ENCODE measurements at places on chromosomes 1 and 21. TPM values are rescaled to one million over a fixed set of nuclear protein-coding genes. Genes with fewer than 3 reads are reported as not detected.

DNA sequence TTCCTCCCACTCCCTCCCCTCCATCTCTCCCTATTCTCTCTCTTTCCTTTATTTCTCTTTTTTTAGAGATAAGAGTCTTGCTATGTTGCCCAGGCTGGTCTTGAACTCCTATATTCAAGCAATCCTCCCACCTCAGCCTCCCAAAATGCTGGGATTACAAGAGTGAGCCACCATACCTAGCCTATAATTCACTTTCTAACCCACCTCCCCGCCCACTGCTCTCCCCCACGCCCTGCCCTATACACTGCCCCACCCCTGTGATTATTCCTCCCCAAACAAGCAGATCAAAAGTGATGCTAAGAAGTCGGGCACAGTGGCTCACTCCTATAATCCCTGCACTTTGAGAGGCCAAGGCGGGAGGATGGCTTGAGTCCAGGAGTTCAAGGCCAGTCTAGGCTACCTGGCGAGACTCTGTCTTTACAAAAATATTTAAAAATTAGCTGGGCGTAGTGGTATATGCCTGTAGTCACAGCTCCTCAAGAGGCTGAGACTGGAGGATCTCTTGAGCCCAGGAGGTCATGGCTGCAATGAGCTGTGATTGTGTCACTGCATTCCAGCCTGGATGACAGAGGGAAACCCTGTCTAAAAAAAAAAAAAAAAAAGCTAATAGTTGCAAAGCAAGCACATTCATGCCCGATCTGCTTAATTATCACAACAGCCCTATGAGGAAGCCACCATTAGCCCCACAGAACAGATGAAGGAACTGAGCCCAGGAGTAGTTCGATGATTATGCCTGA, 12.8 kb upstream of the E2F2 start:
- peaks cover 4% of the 10 kb centered on the region for H3K4me1 ChIP-seq
- DNase-seq, result peak; percentile 25
- no peak overlapping the region for H3K27ac ChIP-seq
- H3K36me3 ChIP-seq, result no peaks in the 10 kb centered on the region
- no peaks in the 10 kb centered on the region for H3K27me3 ChIP-seq

The OR2T2 gene
- not detected for polyA plus RNA-seq

The AJAP1 gene
- polyA plus RNA-seq, result 0.05 TPM

The IL22RA1 gene
- 0.30 TPM for polyA plus RNA-seq

DNA sequence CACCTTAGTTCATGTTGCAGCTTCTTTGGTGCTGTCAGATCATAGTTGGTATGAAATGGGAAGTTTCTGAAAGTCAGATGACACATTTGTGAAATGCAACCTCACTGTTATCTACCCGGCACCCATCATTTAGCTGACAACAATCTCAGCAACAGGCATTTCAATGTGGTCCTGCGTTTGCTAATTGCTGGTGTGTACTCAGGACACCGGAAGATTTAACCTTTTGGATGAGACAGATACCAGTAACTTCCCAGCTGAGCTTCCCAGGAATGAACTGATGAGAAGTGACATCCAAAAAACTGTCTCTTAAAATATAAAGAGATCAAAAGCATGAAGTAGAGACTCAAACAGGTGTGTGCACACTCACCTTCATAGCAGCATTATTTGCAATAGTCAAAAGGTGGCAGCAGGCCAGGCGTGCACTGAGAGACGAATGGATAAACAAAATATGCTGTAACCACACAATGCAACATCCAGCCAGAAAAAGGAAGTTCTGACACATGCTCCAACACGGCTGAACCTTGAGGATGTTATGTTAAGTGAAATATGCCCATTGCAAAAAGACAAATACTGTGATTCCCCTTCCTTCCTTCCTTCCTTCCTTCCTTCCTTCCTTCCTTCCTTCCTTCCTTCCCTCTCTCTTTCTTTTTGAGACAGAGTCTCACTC, 7.9 kb upstream of the CLDN14 start:
- DNase-seq, result no peak
- no peaks in the 10 kb centered on the region for H3K36me3 ChIP-seq
- H3K4me3 ChIP-seq, result no peak overlapping the region
- no peaks in the 10 kb centered on the region for H3K4me1 ChIP-seq
- H3K27ac ChIP-seq, result no peak overlapping the region
- H3K27me3 ChIP-seq, result no peaks in the 10 kb centered on the region

The LCE6A gene
- not detected for polyA plus RNA-seq

- H3K27ac ChIP-seq, result no peak overlapping the region
- no peaks in the 10 kb centered on the region for H3K27me3 ChIP-seq
- H3K4me3 ChIP-seq, result no peak overlapping the region
- DNase-seq, result peak; percentile 63
- H3K36me3 ChIP-seq, result no peaks in the 10 kb centered on the region
- no peaks in the 10 kb centered on the region for H3K4me1 ChIP-seq
Observed at GRCh38 chr1:1079408-1080121, 5.5 kb upstream of the RNF223 start.

DNA sequence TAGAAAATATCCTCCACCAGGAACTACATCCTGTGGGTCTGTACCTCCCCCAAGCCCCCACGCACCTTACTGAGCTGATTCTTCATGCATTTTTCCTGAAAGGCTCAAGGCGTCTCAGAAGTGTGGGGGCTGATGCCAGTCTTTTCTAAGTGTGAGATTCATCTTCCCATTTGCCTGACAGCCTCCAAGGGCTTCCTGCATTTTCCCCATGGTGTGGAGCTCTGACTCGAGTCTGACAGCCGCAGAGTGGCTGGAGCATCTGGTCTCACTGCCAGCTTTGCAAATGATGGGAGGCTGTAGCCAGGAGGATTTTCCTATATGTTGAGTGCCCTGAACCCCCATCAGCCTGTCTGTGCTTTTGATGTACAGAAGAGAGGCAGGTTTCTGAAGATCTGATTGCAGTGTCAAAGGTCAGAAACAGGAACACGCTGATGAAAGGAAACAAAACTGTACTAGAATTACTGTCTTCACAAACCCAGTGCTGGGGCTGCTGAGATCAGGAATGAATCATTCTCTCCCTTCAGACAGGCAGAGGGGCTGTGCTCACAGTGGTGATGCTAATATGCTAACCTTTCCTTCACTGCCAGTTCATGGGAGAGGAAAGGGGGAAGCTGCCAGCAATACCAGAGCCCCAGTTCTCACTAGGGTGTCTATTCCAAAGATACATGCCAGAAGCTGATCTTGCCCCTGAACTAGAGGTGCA, 201.5 kb upstream of the C1orf174 start:
- H3K27ac ChIP-seq, result no peak overlapping the region
- no peak for DNase-seq
- H3K4me1 ChIP-seq, result no peaks in the 10 kb centered on the region

The CA6 gene
- polyA plus RNA-seq, result not detected

- H3K27me3 ChIP-seq, result no peaks in the 10 kb centered on the region
- peak; percentile 35 for DNase-seq
- peak overlapping the region; percentile 61 for H3K27ac ChIP-seq
Observed at GRCh38 chr1:41726899-41727748, 191.6 kb downstream of the HIVEP3 start.

GRCh38 chr1:85563139-85563538, 17.4 kb upstream of the CCN1 start:
- H3K27ac ChIP-seq, result no peak overlapping the region
- H3K27me3 ChIP-seq, result no peaks in the 10 kb centered on the region
- H3K36me3 ChIP-seq, result no peaks in the 10 kb centered on the region
- H3K4me1 ChIP-seq, result no peaks in the 10 kb centered on the region
- DNase-seq, result no peak

- no peaks in the 10 kb centered on the region for H3K27me3 ChIP-seq
- H3K27ac ChIP-seq, result no peak overlapping the region
- no peak for DNase-seq
- no peaks in the 10 kb centered on the region for H3K36me3 ChIP-seq
Observed at GRCh38 chr1:208788013-208788540, 543.9 kb upstream of the PLXNA2 start.

The PRAMEF6 gene
- not detected for polyA plus RNA-seq

DNA sequence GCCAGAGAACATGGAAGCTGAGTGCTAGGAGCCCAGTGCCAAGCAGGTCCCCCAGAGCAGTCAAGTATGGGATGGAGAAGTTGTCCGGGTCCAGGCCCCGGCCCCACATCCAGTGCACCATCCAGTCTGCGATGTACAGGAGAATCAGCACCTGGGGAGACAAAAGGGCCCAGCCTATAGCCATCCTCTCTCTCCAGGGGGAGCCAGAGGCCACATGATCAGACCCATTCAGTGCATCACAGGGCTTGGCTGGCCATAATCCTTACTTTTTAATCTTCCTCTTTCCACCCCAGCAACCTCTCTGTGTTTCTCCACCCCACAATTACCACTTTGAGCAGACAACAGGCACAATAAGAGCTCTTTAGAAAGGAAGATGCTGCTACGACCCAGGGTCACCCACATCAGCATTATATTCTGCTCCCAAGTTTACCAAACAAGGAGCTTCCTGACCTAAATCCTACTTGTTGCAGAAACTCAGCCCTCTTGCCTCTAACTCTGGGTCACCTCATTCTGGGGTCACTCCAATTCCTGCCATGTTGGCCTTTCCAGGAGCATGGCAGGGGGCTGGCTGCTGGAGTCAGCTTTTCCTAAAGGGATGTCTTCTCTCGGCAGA, 16.4 kb upstream of the RAB29 start:
- DNase-seq, result peak; percentile 61
- no peak overlapping the region for H3K4me3 ChIP-seq
- H3K36me3 ChIP-seq, result peaks cover 14% of the 10 kb centered on the region
- peak overlapping the region; percentile 32 for H3K27ac ChIP-seq

The SLC25A34 gene
- 1.7 TPM for polyA plus RNA-seq

GRCh38 chr1:1926346-1926811, 7.3 kb upstream of the TMEM52 start:
- H3K4me1 ChIP-seq, result no peaks in the 10 kb centered on the region
- H3K27ac ChIP-seq, result no peak overlapping the region
- no peak for DNase-seq
- H3K27me3 ChIP-seq, result no peaks in the 10 kb centered on the region

GRCh38 chr1:177586429-177586828, 383.4 kb downstream of the SEC16B start:
- H3K4me1 ChIP-seq, result no peaks in the 10 kb centered on the region
- no peak overlapping the region for H3K4me3 ChIP-seq

- H3K27ac ChIP-seq, result no peak overlapping the region
- no peak overlapping the region for H3K4me3 ChIP-seq
- no peaks in the 10 kb centered on the region for H3K36me3 ChIP-seq
- peaks cover 3% of the 10 kb centered on the region for H3K27me3 ChIP-seq
- H3K4me1 ChIP-seq, result no peaks in the 10 kb centered on the region
Observed at GRCh38 chr1:209427811-209428210, 155.7 kb upstream of the CAMK1G start.

DNA sequence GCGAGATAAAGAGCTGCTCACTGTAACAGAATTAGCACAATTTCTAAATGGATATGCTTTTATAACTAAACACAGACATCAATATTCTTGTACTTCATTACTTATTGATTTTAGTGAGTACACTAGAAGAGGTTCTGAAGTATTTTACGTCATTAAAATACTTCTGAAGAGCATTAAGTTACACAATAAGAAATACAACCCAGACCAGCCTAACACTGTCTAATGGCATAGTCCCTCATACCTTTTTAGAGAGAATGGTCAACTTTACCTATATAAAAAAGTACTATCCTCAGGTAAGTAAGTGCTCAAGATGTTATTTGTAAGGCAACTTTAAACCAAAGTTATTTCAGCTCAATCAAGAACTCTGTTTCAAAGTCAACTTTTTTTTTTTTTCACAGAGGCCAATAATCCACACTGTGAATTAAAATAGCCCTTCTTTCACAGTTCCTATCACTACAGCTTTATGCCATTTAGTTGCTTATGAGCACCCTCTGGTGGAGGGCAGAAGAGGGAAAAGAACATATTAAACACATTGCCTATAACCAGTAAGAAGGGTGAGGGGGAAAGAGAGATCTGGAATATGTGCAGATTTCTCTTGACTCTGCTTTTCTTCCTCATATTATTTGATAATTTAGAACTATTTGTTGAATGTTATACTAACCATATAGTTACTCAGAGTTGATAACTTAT, 182.1 kb upstream of the DMRTA2 start:
- H3K27me3 ChIP-seq, result no peaks in the 10 kb centered on the region
- H3K27ac ChIP-seq, result no peak overlapping the region
- no peaks in the 10 kb centered on the region for H3K36me3 ChIP-seq
- DNase-seq, result peak; percentile 17
- no peak overlapping the region for H3K4me3 ChIP-seq
- no peaks in the 10 kb centered on the region for H3K4me1 ChIP-seq

- no peaks in the 10 kb centered on the region for H3K36me3 ChIP-seq
- H3K27me3 ChIP-seq, result no peaks in the 10 kb centered on the region
- no peak overlapping the region for H3K27ac ChIP-seq
- DNase-seq, result peak; percentile 20
- no peak overlapping the region for H3K4me3 ChIP-seq
Observed at GRCh38 chr1:93317207-93317606, 28.5 kb upstream of the DR1 start.

The CLDN17 gene
- polyA plus RNA-seq, result not detected

GRCh38 chr1:171300401-171300800, 13.6 kb upstream of the FMO4 start:
- no peaks in the 10 kb centered on the region for H3K36me3 ChIP-seq
- no peak for DNase-seq
- no peaks in the 10 kb centered on the region for H3K4me1 ChIP-seq
- no peak overlapping the region for H3K27ac ChIP-seq
- no peaks in the 10 kb centered on the region for H3K27me3 ChIP-seq
- H3K4me3 ChIP-seq, result no peak overlapping the region

The SHISAL2A gene
- 0.79 TPM for polyA plus RNA-seq

DNA sequence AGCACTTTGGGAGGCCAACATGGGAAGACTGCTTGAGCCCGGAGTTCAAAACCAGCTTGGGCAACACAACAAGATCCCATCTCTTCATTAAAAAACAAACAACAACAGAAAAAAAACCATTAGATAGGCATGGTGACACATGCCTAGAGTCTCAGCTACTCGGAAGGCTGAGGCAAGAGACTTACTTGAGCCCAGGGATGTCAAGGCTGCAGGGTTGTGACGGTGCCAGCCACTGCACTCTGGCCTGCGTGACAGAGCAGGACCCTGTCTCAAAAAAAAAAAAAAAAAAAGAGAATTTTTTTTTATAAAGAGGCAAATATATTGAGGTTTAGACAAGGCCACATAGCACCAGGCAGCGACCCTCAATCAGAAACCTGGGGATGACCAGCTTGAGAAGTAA, 62.7 kb downstream of the HSF2BP start:
- H3K27ac ChIP-seq, result no peak overlapping the region
- H3K27me3 ChIP-seq, result no peaks in the 10 kb centered on the region
- no peak for DNase-seq
- no peaks in the 10 kb centered on the region for H3K4me1 ChIP-seq

GRCh38 chr1:6184083-6184783, 4.1 kb upstream of the CHD5 start:
- no peak overlapping the region for H3K4me3 ChIP-seq
- H3K36me3 ChIP-seq, result peaks cover 10% of the 10 kb centered on the region
- H3K27me3 ChIP-seq, result peaks cover 12% of the 10 kb centered on the region
- no peak for DNase-seq

DNA sequence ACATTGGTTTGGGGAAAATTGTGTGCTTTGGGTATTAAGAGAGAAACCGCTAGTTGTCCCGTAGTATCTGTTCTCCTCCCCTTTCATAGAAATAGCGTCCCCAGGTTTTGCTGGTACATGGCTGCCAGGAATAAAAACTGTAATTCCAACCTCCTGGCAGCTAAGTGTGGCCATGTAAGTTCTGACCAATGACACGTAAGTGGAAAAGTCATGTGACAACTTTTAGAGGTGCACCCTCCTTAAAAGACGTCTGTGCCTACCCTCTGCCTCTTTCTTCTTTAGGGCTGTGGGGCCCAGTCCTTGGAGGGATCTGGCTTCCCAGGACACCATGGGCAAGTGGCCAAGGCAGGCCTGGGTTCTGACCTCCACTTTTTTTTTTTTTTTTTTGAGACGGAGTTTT, 59.3 kb downstream of the UMODL1 start:
- H3K4me3 ChIP-seq, result no peak overlapping the region
- H3K27me3 ChIP-seq, result no peaks in the 10 kb centered on the region
- no peak overlapping the region for H3K27ac ChIP-seq
- H3K36me3 ChIP-seq, result no peaks in the 10 kb centered on the region
- H3K4me1 ChIP-seq, result no peaks in the 10 kb centered on the region

Measured in lung (tissue), 17 donors.